Neural crest cell (in vitro differentiated cells): ENCODE measurements at places on chromosomes 11 and 22.

- DNase-seq, result no peak
These were observed 448.0 kb upstream of the FAT3 start for GRCh38 chr11:91776655-91777054.

DNA sequence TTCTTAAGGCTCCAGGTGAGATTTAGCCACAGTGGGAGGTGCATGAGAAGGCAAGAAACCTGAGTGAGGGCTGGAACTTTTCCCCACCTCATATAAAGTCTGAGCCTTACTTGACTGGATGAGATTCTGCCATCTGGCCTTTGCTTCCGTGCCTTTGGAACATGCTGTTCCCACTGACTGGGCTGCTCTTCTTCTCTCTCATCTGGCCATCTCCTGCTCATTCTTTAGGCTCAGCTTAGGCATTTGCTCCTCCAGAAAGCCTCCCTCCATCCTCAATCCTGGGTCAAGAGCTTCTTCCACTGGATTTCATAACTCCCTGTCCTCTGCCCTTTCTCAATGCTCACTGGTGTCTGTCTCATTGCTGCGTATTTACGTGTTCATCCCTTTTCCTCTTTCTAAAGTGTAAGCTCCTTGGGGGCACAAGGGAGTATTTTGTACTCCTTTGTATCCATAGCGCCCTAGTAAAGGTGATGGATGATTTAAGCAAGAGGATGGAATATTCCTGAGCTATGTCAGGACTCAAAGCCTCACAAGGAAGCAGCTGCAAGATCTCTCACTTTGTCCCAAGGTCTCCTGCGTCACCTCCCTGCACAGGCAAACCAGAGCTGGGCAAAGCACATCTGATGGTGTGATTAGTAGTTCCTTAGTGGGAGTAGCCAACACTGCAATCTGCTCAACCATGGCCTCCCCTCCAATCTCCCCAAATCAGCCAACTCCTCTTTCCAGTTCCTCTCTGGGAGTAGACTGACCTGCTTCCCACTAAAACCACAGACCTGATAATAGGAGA is 15.3 kb downstream of the HSPA8 start:
- no peak for DNase-seq

DNA sequence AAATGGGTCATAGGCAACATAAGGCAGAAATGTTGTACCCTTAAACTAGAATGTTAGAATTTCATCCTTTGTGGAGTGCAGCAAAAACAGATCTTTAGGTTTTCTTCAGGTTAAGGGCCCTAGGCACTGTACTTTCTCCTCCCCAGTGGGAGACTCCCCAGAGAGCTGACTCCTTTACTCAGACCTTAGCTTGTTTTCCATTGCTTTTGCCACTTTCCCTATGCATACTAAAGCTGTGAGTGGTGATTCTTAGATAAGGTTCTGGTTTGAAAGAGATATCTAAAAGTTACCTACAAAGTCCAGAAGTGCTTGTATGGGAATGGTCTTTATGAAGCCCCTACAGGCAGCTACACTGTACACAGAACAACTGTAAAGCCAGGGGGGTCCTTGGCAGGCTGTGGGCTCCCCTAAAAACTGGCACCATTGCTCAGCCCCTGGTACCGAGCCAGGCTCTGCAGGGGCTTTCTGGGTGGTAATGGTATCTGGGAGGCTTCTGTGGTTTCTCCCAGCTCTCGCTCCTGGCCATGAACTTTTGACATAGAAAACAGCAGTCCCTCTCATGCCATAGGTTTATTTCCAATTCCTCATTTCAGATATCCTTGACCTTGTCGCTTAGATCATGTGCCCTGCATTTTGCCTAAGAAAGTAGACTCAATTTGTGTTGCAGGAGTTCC is 23.2 kb downstream of the AMOTL1 start:
- DNase-seq, result no peak

DNA sequence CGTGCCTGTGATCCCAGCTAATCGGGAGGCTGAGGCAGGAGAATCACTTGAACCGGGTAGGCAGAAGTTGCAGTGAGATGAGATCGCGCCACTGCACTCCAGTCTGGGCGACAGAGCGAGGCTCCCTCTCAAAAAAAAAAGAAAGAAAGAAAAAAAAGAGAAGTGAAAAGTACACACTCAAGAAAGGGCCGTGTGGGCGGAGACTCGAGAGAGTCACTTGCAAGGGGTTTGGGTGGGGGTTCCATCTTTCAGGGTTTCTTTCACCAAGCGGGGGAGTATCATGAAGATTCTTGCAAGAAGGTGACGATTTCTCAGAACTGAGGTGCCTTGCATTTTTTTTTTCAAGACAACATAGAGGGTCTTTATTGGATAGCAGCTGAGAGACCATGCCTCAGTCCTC is 4.0 kb upstream of the IFITM5 start:
- no peak for DNase-seq

DNA sequence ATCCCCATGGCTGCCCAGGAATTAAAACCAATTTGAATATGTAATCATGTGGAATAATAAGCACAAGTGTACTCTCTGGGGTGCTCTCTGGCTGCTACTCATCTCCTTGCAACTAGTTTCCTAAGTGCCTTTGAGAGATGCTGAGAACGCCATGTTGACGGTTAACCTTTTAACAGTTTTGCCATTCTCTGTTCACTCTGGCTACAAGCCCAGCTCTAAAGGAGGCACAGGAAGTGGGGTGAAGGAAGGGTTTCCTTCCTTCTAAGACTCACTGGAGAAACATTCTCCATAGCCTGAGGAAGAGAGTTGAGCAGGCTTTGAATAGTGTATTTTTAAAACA is 122.0 kb upstream of the ZC3H12C start:
- DNase-seq, result no peak

GRCh38 chr11:44285756-44286155 is 24.2 kb downstream of the ALX4 start:
- DNase-seq, result no peak

GRCh38 chr22:40120848-40121247 is 56.9 kb upstream of the TNRC6B start:
- DNase-seq, result no peak
